ENCODE measurements at places on chromosomes 16 and 17.

- no peak for DNase-seq
Measured at GRCh38 chr17:32552280-32552679, 65.5 kb downstream of the CDK5R1 start.

DNA sequence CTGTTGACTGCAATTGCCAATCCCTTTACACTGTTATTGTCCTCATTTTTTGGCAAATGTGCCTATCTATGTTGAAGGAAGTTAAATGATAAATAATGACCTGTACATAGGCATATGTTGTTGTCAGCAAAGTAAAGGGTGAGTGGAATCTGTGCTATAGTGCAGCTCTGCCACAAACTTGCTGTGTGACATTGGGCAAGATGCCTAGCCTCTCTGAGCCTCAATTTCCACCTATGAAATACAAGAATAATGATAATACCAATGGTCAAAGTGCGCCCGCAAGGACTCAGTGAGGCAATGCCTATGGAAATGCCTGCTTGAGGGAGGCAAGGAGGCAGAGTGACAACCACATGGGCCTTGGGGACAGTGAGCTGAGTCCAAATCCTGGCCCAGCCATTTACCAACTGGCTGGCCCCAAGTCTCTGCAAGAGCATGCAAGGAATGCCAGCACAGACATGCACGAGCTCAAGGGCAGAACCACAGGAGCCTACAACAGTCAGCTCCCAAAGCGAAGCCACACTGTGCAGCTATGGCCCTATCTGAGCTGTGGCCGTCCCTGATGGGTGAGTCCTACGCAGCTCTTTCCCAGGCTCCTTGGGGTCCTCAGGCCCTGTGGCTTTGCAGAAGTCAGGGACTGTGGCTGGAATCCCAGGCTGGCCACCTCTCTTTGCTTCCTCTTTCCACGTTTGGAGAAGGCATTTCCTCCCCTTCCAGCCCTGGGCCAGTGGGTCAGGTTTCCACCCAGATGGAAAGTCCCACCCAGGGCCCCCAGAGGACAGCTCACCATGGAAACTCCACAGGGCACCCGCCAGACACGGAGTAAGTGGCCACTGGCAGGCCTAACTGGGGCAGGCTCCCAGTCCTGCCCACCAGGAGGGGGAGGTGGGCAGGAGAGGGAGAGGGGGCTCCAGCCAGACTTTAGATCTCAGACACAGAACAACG, 82.1 kb downstream of the ZNF423 start:
- DNase-seq: no peak

- DNase-seq: peak; percentile 42
Measured at GRCh38 chr17:1783834-1784611, 22.2 kb downstream of the SERPINF1 start.

DNA sequence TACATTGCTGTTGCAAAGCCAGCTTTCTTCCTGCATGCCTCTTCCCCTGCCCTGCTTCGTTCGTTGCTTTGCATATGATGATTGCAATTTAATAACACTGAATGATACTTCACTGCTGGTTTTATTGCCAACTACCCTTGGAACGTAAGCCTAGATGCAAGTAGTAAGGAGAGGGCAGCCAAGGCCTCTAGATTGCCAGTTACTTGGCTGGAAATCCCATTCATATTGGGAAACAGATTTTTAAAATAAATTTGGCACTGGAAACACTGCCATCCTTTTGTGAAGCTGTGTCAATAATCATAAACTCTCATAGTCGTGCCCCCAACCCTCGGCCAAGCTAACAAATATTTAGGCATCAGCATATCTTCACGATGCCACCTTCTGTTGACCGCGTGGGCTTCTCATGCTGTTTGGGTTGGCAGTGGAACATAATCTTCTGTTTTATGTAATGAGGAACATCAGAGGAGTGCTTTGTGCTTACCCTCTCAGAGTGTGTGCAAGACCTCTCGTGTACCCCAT, 86.5 kb downstream of the MAP2K6 start:
- no peak for DNase-seq

DNA sequence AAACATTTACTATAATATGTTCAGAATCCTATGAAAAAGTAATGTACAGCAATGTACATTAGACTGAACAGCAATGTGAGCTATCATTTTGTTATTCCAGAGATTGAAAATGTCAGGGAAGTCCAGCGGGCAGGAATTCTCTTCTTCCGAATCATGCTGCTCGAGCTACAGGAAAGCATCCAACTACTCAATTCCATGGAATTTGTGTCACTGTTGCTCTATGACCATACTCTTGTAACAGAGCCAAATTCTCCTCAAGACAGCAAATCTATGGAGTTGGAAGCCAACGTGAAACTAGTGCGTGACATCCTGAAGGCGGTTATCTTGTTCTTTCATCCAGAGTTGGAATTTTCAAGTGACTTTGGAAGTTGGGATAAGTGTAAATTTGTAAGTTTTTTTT, 24.8 kb upstream of the NSRP1 start:
- DNase-seq: no peak

DNA sequence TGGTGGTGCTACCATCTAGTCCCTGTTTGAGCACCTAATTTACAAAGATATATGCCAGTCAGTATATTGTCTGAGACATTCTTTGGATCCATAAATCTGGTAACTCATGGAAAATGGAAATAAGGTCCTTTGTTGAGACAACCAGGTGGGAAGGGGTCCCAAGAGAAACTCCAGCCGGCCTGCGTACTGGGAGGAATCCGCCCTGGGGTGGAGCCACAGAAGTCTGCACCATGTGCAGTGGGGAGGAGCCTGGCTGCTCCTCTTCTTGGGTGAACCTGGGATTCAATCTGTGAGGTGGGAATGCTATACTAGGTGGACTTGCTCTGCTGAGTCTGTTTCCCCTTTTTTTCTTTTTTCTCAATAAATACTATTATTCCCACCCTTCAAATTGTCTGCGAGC, 339.2 kb upstream of the TNRC6C start:
- DNase-seq: no peak

GRCh38 chr16:66204756-66205155, 161.7 kb upstream of the CDH5 start:
- DNase-seq: no peak

GRCh38 chr17:39757931-39758873, 20.5 kb downstream of the GRB7 start:
- no peak for DNase-seq

GRCh38 chr16:30934827-30935557, 11.6 kb downstream of the FBXL19 start:
- DNase-seq: peak; percentile 23

DNA sequence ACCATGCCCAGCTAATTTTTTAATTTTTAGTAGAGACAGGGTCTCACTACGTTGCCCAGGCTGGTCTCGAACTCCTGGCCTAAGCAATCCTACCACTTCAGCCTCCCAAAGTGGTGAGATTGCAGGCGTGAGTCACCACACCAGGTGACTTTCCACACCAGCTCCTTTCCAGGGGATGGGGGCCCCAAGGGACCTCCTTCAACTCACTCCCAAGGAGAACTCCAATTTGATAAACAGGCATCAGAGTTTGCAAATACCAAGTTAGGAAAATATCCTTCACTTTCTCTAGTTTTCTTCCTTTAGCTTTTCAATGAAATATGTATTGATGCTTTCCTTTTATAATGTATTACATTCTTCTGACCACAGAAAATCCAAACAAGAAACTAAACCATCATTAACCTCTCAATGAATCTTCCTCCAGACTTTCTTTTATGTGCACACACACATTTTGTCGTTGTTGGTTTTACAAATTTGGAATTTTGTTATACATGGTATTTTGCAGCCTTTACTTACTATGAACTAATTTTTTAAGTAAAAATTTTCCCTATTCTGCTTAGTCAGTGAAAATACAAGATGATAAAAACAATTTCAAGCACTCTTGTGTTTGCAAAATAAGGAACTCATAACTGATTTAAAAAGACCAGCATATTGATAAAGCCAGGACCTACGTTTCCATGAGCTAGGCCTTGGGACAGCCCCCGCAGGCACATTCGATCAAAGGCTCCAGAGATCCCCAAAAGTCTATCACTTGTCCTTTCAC, 32.0 kb downstream of the GAS7 start:
- DNase-seq: no peak

DNA sequence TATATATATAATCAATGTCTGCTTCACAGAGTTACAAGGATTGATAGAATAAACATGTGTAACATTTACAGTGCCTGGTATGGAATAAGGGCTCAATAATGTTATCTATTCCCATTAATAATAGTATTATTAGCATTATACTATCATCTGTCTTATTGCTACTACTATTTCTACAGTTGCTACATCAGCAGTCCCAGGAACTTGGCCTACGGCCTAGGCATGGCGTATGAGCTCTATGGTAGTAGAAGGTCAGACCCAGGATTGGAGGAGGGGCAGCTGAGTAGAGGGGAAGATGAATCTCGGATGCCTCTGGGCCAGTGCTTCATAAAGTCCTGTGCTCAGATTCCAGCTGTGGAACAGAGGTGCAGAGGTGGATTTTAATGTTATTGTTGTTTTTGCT, 146.3 kb upstream of the TBX2 start:
- no peak for DNase-seq

DNA sequence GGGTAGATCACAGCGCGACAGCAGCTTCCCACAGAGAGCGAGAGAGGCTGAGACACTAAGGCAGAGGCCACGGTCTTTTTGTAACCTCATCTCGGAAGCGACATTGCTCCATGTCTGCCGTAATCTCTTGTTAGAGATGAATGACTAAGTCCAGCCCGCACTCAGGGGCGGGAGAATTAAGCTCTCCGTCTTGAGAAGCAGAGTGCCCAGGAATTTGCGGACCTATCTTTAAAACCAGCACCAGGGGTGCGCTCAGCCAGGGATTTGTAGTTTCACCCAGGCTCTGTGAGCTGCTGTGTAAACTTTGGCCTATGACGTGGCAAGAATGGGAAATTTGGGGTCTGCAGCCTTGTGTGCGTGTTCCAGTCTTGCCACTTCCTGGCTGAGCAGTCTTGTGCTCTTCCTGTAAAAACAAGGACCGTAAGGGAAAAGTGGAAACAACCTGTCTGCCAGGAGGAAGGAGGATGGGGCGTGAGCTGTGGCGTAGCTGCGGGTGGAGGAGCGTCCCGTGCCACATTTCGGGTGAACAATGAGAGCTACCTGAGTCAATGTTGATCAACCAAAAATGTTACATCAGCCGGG, 16.0 kb upstream of the JPH3 start:
- no peak for DNase-seq

GRCh38 chr17:27651411-27652345, 20.7 kb downstream of the LGALS9 start:
- peak; percentile 28 for DNase-seq

DNA sequence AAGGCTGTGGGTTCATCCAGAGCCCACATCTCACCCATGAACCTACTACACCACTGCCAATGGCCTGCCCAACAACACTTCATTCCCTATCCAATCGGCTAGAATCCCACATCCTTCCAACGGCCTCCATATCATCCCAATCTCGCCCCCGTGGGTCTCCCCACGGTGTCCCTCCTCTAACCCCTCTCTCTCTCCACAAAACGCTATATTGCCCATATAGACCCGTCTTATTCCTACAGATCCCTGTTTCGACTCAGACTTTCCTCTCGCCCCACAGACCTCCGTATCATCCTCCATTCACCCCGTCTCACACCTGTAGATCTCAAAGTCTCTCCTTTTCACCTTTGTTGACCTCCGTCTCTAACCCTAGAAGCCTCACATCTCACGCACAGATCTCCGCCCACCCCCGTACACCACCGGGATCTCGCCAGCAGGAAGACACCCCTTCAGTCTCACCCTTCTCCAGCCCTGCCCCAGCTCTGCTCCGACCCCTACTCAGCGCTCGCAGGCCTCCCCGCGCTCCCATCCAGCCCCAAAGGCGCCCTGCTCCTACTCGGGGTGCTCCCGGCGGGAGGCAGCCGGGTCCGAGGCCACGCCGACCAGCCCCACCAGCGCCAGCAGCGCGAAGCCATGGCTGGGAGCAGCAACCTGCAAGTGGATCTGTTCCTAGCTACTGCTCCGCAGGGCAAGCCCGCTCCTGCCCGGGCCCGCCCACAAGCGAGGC, at the start of gene FDXR:
TSS of gene FDXR (minus strand) at position 682 of the 724 bp plus-strand sequence. CDS start at position 632, 50 bp downstream.
- no peak for DNase-seq

DNA sequence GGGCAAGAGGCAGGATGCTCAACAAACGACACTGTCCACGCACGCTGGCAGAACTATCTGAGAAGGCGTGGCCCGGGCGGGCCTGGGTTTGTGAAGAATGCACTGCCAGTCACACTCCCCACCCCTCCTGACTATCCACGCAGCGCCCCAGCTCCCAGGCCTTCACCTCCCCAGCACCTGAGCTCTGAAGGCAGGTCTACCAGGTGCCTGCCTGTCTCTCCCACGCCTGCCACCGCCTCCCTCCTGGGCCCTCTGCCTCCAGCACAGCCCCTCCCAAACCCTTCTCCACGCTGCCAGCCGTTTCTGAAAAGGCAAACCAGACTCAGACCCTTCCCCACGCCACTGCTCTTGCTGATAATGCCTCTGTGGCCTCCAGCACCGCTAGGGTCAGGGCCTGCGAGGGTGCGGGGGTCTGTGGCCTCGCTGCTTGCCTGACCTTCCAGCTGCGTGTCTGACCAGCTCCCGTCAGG, 11.6 kb downstream of the MYBBP1A start:
- no peak for DNase-seq

GRCh38 chr16:4341250-4341649, 9.9 kb downstream of the PAM16 start:
- DNase-seq: no peak

DNA sequence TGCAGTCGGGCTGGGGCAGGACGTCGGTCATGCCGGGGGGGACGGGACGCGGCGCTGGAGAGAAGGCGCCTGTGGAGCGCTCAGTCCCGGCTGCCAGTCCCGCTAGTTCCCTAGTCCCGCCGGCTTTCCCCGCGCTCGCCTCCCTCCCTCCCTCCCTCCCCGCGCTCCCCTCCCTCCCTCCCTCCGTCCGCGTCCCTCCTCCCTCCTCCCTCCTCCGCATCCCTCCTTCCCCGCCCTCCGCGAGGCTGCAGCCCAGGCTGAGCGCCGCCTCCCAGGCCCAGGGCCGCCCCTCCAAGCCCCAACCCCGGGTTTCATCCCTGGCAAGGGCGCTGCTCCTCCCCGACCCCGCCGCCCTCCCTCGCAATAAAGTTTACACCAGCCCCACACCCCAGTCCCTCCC, 34.8 kb downstream of the TIMM22 start:
- no peak for DNase-seq

Data from NCI-H146 (cell line).